Mammary epithelial cell (primary cell): ENCODE measurements at places on chromosomes 6 and 20. TPM values are rescaled to one million over a fixed set of nuclear protein-coding genes. Genes with fewer than 3 reads are reported as not detected.

Gene POM121L2
- not detected in 2 replicates for total RNA-seq

Gene ADGRB3
- not detected for total RNA-seq

Gene SIRPB2
- 4.1 and 5.5 TPM in 2 replicates for total RNA-seq

Gene RIPOR3
- under 0.01 TPM for total RNA-seq

Gene GPSM3
- total RNA-seq: 1.7 TPM

Gene NOX3
- not detected for total RNA-seq

Gene RBM24
- total RNA-seq: 4.7 TPM

Gene MMP24
- 0.08 and 0.12 TPM in 2 replicates for total RNA-seq

Gene GPX5
- not detected for total RNA-seq

Gene EPHA7
- total RNA-seq: not detected

Gene FAM83B
- 101 TPM for total RNA-seq

Gene RUNX2
- total RNA-seq: 5.2 and 5.4 TPM in 2 replicates

Gene GPR6
- total RNA-seq: not detected

Gene CASS4
- under 0.01 TPM for total RNA-seq

Gene FRMD1
- total RNA-seq: not detected

Gene HLA-DQB1
- total RNA-seq: 0.17 TPM
